ENCODE measurements at places on chromosomes 2 and 18. TPM values are rescaled to one million over a fixed set of nuclear protein-coding genes. Genes with fewer than 3 reads are reported as not detected.

POMC gene
- 6.5 TPM for total RNA-seq

KATNAL2 gene
- total RNA-seq = 3.0 TPM

KLHL14 gene
- 3.3 TPM for total RNA-seq

SIX2 gene
- 15.2 TPM for total RNA-seq

MTCL1 gene
- 51.8 TPM for total RNA-seq

FBXO48 gene
- 0.33 TPM for total RNA-seq

All from mesangial cell (primary cell).